ENCODE measurements at places on chromosomes 2 and 18. TPM values are rescaled to one million over a fixed set of nuclear protein-coding genes. Genes with fewer than 3 reads are reported as not detected.

The ARL5A gene
- polyA plus RNA-seq = 70.7 TPM

The REG1B gene
- polyA plus RNA-seq = not detected

The NEU4 gene
- not detected for polyA plus RNA-seq

The CRYGC gene
- polyA plus RNA-seq = not detected

The CYRIA gene
- 31.0 TPM for polyA plus RNA-seq

The TCF4 gene
- polyA plus RNA-seq = 256 TPM

The BOK gene
- polyA plus RNA-seq = 0.08 TPM

The TUBA3E gene
- not detected for polyA plus RNA-seq

The FBXO36 gene
- polyA plus RNA-seq = 0.63 TPM

The TNFRSF11A gene
- not detected for polyA plus RNA-seq

The LDLRAD4 gene
- polyA plus RNA-seq = 5.1 TPM

The FAM237A gene
- polyA plus RNA-seq = not detected

The IL36G gene
- polyA plus RNA-seq = not detected
